ENCODE measurements at places on chromosomes 16 and 17.

GRCh38 chr16:929227-930073, 41.3 kb downstream of the LMF1 start:
- DNase-seq, result no peak

DNA sequence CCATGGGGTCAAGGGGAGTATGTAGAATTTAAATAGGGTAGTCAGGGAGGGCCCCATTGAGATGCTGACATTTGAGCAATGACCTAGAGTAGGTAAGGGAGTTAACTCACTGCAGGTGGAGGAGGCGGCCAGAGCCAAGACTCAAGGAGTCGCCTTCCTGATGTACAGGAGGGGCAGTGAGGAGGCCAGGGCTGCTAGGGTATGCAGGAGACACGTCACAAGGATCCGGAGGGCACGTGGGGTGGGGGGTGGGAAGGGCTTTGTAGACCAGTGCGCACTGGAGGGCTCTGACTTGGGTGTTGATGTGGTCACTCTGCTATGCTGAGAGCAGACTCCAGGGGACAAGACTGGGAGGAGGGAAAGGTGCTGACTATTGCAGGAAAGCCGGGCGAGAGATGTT, 37.5 kb downstream of the SPECC1 start:
- DNase-seq, result no peak

DNA sequence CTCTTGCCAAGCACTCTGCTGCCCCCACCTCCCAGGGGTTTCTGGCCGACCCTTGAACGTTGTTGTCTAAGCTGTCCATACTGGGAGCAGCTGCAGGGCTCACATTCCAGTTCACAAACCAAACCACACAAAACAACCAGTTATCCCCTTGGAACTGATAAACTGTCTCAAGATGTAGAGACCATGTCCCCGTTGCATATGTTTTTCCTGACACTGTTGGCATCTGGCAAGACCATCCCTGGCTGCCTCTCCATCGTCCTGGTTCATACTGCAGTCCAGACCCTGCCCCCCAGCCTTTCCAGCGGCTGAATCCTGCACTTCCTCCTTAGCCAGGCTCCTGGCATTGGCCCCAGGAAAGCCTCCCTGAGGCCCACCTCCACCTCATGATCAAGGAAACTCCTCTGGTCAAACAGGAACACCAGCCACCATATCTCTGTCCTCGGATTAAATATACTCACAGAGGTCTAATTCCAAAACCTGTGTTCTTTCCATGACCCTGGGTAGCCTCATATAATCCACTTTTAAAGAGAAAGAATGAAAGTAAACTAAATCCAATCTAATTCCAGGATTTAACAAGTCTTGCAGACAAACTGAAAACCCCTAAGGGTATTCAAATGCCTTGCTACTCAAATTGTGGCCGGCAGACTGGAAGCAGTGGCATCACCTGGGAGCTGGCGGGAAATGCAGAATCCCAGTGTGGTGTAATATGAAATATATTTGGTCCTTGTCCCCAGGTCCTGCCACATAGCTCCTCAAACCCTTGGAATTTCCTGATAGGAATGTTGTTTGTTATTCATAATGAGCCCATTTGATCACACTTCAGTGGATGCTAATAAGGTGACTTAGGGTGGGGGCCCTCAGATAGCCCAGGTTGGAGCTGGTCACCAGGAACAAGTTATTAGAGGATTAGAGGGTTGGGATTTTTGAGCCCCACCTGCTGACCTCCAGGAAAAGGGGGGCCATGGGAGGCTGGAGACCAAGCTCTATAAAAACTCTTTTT, 14.2 kb downstream of the GAS7 start:
- no peak for DNase-seq

- peak; percentile 23 for DNase-seq
These were observed 722 bp upstream of the TIMP2 start for GRCh38 chr17:78925662-78926555.

GRCh38 chr17:3385869-3386816, at the start of gene OR3A2:
Gene OR3A2 (minus strand): TSS chr17:3386308.
- no peak for DNase-seq

DNA sequence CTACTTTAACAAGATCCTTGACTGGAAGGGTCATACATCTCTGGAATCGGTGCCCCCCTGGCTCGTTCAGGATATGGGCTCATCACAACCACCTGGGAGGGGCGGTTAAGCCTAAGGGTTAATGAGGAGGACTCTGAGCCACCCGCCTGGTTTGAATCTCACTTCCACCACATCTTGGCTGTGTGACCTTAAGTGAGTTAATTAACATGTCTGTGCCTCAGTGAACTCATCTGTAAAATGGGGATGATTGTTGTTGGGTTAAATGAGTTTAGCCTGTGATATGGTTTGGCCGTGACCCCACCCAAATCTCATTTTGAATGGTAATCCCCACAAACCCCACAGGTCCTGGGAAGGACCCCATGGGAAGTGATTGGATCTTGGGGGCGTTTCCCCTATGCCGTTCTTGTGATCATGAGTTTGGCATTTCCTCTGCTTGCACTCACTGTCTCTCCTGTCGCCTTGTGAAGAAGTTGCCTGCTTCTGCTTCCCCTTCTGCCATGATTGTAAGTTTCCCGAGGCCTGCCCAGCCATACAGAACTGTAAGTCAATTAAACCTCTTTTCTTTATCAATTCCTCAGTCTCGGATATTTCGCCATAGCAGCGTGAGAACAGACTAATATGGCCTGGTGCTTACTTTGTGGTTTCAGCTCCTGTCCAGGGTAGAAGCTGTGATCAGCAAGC, 214.0 kb upstream of the CIBAR2 start:
- no peak for DNase-seq

DNA sequence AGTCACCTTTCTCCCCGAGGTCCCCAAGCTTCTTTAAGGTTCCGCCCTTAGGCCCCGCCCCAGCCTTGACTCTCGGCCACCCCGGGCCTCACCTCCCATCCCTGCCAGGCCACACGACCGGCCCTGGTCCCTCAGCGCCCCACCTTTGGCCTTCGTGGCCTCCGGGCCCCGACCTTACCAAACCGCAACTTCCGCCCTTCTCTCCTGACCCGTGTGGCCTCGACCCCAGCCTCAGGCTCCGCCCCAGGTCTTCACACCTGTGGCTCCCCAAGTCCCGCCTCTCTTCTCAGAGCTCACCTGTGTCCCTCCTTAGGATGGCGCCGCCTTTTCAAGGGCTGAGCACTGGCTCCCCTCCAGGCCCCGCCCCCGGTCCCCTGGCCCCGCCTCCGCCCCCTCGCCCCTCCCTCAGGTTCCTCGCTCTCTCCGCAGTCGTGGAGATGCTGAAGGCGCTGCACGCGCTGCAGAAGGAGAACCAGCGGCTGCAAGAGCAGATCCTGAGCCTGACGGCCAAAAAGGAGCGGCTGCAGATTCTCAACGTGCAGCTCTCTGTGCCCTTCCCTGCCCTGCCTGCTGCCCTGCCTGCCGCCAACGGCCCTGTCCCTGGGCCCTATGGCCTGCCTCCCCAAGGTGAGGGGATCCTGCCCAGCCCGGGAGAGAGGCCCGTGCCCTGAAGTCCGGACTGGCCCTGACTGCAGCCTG, 10.0 kb upstream of the CISD3 start:
- DNase-seq, result no peak

- no peak for DNase-seq
These were observed 14.9 kb downstream of the TFAP4 start for GRCh38 chr16:4257646-4258556.

- no peak for DNase-seq
These were observed 36.3 kb upstream of the TEKT1 start for GRCh38 chr17:6867849-6868248.

DNA sequence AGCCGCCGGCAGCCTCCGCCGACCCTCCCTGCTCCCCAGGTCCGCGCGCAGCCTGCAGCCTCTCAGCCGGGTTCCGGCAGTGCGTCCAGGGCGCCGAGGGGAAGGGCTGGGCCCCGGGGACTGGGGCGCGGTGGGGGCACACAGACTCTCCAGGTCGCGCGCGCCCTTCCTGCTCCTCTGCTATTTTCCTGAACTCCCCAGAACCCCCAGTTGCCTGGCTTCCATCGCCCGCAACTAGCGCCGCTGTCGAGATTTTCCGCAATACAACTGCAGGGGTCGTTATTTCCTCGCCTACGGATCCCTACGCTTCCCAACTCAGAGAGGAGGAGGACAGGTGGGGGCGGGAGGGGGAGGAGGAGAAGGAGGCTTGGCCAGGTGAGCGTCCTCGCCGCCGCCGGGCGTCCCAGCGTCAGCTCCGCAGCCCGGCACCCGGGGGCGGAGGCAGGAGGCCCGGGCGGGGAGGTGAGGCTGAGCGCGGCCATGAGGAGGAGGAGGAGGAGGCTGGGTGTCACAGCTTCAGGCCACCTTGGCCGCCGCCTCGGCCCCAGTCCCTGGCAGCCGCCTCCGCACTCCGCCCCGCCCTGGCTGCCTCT, at the start of gene CA10:
Gene CA10 (minus strand): TSS at position 265 of the 593 bp plus-strand sequence.
- no peak for DNase-seq

DNA sequence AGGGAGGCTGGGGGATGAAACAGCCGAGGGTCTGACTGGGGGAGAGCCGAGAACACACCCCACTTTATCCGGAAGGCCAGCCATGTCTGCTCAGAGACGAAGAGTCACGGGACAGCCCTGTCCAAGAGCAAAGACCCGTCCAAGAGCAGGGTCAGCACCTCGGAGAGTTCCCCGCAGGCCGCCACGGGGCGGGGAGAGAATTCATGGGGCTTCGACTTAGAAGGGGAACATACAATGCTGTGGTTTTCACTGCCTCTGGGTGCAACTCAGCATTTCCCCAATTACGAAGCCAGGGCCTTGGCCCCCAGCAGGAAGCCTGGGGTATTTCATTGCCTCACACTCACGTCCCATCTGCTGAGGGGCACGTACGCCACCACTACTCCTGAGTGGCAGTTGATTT, 59.3 kb downstream of the JPH3 start:
- DNase-seq, result no peak

- DNase-seq, result no peak
These were observed 16.6 kb upstream of the TRPV3 start for GRCh38 chr17:3574231-3574630.

GRCh38 chr16:73231379-73231778, 183.5 kb upstream of the ZFHX3 start:
- no peak for DNase-seq

DNA sequence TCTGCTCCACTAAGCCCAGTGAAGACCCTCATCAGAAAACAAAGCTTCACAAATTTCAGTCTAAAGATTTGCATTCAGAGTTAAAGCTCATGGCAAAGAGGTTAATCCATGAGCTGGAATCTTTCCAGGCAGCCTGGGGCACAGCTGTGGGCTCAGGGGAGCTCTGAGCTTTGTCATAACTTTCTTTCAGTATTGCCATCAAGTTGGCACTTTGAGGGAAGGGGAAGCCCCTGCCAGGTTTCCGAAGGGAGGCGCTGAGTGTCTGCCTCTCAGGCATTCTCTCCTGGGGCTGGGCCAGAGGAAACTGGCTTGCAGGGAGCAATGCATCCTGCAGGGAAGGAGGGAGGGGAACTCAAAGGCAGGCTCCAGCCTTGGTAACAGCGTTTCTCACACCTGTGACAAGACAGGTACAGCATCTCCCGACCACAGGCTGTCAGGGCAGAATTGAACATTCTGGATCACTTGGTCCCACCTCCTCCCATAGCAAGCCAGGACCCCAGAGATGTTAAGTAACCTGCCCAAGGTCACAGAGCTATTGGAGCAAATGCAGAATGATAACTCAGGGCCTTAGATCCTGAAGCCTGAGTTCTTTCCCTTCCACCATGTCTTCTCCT, 3.9 kb downstream of the LPO start:
- DNase-seq, result no peak

- no peak for DNase-seq
These were observed 12.1 kb upstream of the RCVRN start for GRCh38 chr17:9917131-9917530.

DNA sequence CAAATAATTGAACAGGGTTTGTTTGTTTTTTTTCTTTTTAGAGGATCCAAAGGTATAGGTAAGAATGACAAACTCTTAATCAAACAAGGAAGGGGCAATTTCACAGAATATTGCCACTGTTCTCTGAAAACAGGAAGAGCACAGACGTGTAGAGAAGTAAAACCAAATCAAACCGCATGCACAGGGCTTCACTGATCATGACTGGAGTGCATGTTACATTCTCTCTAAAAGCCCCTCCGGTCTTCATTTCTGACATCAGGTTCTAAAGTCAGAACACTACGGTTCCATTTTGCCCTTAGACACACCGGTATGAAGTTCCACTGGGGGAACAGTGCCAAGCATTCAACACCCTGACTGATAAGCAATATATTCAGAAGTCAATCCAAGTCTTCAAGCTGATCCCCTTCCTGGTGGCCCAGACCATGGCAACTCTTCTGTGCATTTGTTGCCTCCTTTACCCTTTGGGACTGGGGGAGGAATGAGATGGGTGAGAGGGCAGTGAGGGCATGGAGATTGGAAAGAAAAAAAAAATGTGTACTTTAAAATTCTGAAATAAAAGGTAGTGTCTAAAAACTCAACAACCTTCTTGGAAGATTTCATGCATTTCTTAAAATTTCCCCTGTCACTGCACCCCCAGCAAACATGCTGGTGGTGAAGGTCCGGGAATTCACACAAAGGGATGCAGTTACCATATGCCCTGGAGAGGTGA, 1.4 kb downstream of the MMD start:
- no peak for DNase-seq

DNA sequence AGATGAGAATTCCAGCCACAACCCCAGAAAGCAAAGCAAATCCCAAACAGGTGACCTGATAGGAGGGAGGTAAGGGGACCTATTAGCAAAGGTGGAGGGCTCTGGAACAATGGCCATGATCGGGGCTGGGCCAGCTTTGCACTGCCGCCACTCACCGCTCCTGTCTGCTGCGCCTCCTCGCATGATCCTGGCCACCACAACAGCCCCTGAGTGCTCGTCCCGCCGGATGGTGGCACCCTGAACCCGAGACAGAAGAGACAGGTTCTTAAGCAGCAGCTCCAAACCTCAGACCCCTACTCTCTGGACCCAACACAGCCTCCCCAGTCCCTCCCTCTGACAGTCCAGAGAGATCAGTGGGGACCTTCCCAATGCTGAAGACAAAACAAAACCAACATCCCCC, 5.3 kb downstream of the MPP3 start:
- no peak for DNase-seq

DNA sequence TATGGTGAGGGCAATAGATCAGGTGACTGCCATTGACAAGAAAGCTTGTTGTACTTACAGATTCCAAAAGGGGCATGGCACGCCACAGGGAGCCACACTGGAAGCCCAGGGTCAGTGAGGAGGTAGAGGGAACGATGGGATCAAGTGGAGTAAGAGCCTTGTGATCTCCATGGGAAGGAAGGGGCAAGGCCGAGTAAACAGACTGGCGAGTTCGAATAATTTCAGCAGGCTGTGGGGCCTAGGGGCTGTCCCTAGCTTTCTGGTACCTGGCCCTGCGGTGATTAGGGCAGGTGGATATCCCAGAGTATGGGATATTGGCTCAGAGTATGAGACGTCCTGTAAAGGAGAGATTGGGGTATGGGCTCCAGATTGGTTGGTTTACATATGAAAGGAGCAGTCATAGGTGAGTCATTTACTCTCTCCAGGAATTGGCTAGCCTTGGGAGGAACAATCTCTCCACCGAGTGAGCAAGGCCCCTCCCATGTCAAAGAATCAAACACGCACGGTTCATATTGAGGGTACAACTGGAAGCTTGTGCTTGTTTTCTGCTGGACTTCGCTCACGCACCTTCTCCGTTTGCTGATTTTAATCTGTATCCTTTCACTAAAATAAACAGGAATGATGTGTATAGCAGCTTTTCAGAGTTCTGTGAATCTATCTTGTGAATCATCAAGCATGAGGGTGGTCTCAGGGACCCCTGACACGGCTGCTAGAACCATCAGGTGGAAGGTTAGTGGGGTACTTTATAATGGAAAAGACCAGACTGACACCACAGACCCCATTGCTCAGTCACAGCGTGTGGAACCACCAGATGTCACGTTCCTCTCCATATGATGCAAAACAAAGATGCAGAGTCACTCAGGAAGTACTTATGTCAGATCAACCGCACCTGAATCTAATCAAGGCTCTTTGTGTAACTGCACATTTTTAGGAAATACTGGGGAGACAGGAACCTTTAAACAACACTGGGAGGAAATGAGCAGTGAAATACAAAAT, 27.9 kb downstream of the GABARAPL2 start:
- DNase-seq, result no peak

All from hippocampal formation (tissue), 2 donors.